ENCODE measurements at places on chromosomes 4 and X. TPM values are rescaled to one million over a fixed set of nuclear protein-coding genes. Genes with fewer than 3 reads are reported as not detected.
A peak's percentile ranks its signal among the peaks of the same experiment; 100 is the strongest.

DNA sequence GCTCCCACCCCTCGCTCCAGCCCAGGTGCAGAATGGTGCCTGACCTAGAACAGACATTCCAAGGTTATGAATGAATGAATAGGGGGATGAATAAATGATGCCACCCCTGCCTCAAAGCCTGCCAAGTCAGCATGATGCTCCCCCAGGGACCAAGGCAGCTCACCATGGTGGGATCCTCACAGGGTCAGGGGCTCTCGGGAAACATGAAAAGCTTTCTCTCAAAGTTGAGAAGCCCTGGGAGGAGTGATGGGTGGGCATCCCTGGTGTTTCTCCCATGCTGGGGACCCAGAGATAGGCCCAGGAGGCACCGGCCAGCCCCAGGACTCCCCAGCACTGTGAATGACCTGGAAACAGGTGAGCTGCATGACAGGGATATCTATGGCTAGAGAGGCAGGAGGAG lies 58.9 kb downstream of the HTRA3 start:
- no peak overlapping the region for H3K27ac ChIP-seq
- H3K36me3 ChIP-seq = no peaks in the 10 kb centered on the region
- DNase-seq = no peak
- H3K27me3 ChIP-seq = no peaks in the 10 kb centered on the region
- H3K4me1 ChIP-seq = no peaks in the 10 kb centered on the region
- H3K4me3 ChIP-seq = no peak overlapping the region

GRCh38 chrX:94721386-94721785 lies 1047.4 kb downstream of the FAM133A start:
- no peak for DNase-seq
- H3K36me3 ChIP-seq = no peaks in the 10 kb centered on the region

Gene GYG2
- total RNA-seq = 21.5 TPM

DNA sequence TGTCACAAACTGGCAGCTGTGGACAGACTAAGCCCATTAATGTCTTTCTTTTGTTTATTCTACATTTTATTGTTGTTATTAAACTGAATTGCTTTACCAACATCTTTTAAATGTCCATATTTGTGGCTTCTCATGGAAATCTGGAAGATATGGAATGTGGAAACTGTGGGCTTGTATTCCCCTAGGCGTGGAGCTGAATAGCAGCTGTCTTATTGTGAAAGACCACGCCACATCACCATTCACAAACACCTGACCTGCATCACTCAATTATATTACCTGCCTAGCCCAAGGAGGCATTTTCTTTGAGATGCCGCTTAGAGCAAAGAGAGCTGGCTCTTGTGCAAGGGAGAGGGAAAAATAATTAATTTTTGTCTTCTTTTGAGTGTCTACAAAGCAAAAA lies 96.9 kb upstream of the GPRIN3 start:
- no peak overlapping the region for H3K27ac ChIP-seq
- no peak for DNase-seq
- no peaks in the 10 kb centered on the region for H3K36me3 ChIP-seq
- H3K4me3 ChIP-seq = no peak overlapping the region

GRCh38 chrX:65601530-65602220 lies 65.8 kb upstream of the MSN start:
- no peaks in the 10 kb centered on the region for H3K36me3 ChIP-seq
- H3K27ac ChIP-seq = peak overlapping the region; percentile 76
- peak; percentile 82 for DNase-seq
- no peak overlapping the region for H3K4me3 ChIP-seq
- H3K27me3 ChIP-seq = no peaks in the 10 kb centered on the region
- no peaks in the 10 kb centered on the region for H3K4me1 ChIP-seq
